Foreskin melanocyte (primary cell): ENCODE measurements at places on chromosomes 1 and 21.

GRCh38 chr1:171226747-171227370 is 21.4 kb upstream of the FMO1 start:
- DNase-seq = peak; percentile 45

DNA sequence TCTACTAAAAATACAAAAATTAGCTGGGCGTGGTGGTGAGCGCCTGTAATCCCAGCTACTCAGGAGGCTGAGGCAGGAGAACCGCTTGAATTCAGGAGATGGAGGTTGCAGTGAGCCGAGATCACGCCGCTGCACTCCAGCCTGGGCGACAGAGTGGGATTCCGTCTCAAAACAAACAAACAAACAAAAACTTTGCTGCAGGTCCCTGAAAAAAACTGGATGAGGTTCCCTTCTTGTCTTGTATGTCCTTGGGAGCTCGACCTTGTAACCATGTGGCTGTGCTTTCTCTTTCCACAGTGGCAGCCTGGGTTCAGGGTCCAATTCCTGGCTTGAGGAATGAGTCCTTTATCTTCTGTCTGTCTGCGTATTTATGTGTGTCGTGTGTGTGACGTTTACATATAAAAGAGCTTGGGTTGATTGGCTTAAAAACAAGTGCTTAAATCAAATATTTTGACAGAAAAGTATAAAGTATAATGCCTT is 18.0 kb upstream of the COX20 start:
- no peak for DNase-seq

- DNase-seq = no peak
These were observed 1326.5 kb downstream of the PLA2G4A start for GRCh38 chr1:188155261-188155660.

GRCh38 chr1:161491472-161491871 is 13.8 kb upstream of the FCGR2A start:
- DNase-seq = no peak

DNA sequence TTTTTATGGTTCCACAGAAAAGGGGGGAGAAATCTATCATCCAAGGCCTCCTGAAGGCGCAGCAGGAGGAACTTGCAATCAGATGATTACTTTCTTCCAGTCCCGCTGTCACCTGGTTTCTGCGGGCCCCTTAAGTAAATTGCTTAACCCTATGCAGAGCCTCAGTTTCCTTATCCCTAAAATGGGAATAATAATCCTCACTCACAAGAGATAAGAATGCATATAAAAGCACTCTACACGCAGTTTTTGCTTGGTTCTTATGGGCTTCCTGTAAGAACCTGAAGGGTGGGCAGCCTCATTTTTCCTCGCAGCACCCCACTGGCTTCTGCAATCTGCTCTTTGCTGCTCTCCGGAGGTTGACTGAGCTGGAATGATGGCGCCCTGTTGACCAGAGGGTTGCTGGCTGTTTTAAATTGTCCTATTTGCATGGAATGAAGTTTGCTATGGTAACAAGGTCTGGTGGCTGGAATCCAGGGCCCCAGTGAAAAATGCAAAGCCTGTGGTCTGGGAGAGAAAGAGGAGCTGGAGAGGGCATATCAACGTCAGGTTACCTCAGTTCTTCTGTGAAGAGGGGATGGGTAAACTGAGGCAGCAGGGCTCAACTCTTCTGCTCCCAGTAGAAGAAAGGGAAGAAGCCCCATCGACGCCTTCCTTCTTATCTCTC is 1.0 kb upstream of the KAZN start:
- DNase-seq = no peak

- no peak for DNase-seq
These were observed 31.0 kb upstream of the MED18 start for GRCh38 chr1:28297826-28298225.

- DNase-seq = peak; percentile 11
These were observed 218.0 kb downstream of the ZP4 start for GRCh38 chr1:237672748-237673147.

DNA sequence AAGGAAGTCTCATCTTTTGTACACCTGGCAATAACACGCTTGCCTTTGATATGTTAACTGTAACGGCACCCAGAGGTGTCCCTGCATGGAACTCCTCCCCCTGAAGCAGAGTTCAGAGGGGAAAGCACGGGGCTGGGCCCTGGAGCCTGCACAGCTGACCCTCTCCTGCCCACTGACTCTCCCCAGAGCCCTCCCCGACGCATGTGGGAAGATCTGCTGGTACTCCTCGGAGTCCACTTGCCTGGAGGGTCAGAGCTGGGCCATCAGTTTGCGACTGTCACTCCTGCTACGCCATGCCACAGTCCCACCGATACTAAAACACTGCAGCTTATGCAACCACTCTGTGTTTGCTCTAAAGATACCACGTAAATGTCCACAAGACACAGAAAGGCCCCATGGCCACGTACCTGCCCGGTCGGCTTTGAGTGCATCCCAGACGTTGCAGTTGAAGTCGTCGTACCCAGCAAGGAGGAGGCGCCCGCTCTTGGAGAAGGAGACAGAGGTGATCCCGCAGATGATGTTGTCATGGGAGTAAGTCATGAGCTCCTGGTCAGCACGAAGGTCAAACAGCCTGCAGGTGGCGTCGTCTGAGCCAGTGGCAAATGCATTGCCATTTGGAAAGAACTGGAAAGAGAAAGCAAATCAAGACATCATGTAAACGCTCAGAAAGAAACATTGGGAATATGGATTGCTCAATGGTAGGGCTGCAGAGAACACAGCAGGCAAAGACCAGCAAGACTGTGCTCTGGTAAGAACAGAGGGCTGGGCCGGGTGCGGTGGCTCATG is 10.6 kb upstream of the NADK start:
- DNase-seq = no peak

DNA sequence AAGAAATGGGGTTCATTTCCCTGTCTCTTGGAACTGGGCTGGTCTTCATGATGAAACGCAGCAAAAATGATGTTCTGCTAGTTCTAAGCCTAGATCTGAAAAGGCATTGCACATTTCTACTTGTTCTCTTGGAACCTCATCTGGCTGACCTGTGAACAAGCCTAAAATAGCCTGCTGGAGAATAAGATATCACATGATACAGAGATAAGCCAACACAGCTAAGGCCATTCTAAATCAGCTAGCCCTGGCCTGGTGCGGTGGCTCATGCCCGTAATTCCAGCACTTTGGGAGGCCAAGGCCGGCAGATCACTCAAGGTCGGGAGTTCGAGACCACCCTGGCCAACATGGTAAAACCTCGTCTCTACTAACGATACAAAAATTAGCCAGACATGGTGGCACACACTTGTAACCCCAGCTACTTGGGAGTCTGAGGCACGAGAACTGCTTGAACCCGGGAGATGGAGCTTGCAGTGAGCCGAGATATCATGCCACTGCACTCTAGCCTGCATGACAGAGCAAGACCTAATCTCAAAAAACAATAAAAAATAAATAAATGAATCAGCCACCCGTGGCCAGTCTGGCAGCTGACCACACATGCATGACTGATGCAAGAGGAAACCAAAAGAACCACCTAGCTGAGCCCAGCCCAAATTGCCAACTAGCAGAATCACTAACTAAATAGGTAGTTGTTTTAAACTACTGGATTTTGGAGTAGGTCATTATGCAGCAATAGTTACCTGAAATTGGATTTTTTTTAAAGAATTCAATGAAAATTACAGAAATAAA is 18.0 kb downstream of the CD244 start:
- no peak for DNase-seq

DNA sequence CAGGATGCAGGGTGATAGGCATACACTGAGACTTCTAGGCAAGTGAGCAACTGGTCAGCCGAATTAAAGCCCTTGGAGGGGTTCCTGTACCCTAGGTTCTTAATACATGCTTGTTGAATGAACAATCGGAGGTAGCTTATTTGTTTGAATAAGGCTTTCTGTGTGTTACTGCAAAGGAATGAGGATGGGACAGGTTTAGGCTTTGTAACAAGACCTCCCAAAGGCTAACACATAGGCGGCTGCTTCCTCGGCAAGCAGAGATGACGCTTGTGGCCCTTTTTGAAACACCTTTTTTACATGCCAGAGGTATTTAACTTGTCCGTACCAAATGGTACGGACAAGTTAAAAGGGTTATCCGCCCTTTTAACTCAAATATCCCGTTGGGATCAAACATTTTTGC is 511.6 kb downstream of the KIF26B start:
- no peak for DNase-seq

DNA sequence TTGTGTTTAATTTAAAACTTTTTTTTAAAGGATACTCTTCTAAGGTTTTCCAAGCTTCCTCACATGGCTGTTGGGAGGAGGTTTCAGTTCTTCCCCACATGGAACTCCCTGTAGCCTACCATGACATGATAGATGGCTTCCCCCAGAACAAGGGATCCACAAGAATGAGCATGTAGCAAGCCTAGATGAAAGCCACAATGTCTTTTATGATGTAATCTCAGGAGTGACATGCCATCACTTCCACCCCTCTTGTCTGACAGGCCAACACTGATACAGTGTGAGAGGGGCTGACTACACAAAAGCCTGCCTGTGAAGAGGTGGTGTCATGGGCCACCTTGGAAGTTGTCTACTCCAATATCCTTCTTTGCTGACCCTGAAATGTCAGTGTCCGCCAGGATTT is 32.0 kb downstream of the CD34 start:
- DNase-seq = no peak

- no peak for DNase-seq
These were observed 39.3 kb downstream of the NCF2 start for GRCh38 chr1:183550915-183551314.

DNA sequence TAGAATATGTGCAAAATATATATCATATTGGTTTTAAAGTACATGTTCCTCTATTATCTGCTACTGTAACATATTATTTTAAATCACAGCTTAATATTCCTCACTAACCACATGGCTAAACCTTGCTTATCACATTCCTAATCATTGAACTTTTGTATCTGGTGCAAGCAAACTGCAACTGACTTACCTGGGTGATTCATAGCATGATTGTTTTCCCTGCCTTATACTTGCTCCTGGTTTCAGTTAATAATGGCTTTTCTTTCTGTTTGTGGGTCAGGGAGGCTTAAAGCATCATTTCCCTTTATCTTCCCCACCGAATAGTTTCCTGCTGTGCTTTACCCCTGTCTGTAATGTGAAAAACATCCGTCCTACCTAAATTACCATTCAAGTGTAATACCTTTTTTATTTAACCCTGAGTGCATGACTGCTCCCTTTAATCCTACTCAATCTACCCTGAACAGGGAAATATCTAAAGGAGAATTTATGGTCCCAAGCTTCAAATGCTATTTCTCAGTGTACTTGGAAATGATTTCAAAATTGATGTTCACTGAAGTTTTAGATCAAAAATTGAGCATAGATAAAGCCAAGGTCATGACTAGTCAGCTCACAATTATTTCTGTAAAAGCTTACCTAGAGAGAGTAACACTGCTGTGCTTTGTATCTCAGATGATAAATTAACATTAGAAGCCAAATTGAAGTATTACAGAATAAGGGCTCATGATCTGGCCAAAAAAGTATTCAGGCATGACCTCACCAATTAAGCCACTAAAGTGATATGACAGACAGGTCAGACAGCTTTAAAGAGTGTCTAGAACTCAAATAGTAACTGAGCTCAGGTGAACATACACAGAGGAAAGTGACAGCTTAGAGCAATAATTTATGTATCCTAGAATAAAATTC is 507.1 kb downstream of the BRINP3 start:
- DNase-seq = no peak

DNA sequence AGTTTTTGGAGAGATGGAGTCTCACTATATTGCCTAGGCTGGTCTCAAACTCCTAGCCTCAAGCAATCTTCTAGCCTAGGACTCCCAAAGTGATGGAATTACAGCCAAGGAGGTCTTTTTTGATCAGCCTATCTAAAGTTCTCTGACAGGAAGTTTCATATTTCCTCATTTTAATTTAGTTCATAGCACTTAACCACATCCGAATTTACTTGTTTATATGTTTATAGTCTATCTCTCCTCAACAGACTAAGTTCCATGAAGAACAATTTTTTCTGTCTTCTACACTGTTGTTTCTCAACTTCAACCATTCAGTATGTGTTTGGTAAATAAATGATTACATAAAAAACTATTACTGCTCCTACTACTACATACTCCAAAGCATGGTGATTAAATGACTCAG is 47.9 kb downstream of the GON4L start:
- DNase-seq = no peak

DNA sequence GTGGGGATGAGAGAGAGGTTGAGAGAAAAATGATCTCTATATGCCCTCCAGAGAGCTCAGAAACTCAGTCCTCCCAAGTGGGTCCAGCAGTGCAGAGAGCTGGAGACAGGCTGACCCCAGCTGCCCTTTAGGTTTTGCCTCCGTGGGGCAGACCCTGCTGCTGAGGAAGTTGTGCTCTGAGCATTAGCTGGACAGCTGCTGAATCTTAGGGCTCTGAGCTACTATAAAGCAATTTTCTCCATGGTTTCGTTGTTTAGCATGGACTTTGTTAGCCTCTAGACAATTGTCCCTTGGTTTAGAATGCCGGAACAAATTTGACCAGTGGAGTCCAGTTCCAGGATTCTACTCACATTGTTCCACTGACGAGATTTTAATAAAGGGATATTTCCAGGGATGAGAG is 22.1 kb downstream of the BATF3 start:
- DNase-seq = no peak

DNA sequence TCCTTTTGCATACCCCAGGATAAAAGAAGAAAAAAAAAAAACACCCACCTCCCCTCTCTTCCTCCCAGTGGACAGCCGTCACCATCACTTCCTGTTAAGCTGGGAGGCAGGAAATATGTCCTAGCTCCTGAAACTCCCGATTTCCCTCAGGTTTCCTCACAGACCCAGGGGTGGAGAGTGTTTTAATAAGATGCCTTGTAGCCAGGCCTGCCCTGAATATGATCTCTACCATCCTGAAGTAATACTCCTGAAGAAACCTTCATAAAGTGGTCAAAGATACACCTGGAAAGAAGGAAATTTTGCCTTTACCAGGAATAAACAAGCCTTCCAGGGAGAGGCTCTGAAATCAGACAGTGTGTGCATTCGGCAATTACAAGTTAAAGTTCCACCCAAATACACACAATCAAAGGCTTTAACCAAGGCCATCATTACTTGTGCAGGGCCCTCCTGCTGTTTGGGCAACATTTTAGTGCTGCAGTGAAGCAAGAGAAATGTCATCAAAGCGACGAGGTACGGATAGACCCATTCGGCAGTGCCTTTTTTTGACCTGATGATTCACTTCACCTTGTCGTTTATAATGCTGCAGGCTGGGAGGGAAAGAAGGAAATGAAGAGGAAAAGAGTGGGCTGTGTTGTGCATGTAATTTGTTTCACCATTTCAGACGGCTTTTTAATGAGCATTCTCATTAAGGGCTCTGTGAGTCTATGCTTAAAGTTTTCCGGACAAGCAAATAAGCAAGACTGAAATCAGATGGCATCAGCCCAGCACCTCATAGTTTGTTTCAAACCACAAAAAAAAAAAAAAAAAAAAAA is 41.0 kb upstream of the RASAL2 start:
- no peak for DNase-seq
